ENCODE measurements at places on chromosomes 6 and 20.

GRCh38 chr20:18611492-18611891 lies 23.6 kb downstream of the DTD1 start:
- no peak for DNase-seq

DNA sequence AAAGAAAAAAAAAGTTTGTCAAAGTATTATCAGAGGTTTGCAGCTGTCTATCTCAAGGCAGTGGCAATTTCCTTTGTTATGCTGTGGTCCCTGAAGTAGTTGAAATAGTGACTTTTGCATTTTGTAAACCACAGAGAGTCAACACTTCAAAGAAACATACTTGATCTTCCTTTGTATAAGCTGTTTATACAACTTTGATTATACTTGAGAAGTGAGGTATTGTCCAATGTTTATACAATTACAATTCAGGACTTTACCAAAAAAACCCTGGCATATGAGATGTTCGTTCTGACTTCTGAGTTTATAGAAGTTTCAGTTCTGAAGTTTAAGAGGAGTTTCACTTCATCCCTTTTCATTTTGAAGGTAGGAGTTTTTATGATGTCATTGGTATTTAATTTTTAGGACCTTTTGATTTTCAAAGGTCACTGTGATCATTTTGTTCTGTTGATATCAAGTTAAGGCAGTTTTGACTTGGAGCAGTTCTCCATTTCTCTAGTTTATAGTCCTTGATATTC lies 4.0 kb downstream of the STK4 start:
- no peak for DNase-seq

- DNase-seq, result no peak
Measured at GRCh38 chr6:53984163-53984562, 127.1 kb upstream of the MLIP start.

DNA sequence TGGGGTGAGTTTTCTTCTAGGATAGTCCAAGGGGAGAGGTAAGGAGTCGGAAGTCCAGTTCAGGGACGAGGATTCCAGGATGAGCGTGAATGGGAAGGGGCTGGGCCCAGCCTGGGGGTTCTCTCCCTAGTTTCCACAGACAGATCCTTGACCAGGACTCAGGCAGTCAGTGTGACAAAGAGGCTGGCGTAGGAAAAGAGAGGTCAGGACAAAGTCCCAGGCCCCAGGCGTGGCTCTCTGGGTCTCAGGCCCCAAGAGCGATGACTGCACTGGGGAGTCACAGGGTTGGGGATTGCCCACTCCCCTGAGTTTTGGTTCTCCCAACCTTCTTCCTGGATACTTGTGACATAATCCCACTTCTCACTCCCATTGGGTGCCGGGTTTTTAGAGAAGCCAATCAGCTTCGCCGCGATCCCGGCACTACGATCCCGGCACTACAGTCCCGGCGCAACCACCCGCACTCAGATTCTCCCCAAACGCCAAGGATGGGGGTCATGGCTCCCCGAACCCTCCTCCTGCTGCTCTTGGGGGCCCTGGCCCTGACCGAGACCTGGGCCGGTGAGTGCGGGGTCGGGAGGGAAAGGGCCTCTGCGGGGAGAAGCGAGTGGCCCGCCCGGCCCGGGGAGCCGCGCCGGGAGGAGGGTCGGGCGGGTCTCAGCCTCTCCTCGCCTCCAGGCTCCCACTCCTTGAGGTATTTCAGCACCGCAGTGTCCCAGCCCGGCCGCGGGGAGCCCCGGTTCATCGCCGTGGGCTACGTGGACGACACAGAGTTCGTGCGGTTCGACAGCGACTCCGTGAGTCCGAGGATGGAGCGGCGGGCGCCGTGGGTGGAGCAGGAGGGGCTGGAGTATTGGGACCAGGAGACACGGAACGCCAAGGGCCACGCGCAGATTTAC lies 46.2 kb upstream of the TRIM26 start:
- DNase-seq, result peak; percentile 91

- no peak for DNase-seq
Measured at GRCh38 chr6:14638435-14638905, 520.9 kb downstream of the CD83 start.

DNA sequence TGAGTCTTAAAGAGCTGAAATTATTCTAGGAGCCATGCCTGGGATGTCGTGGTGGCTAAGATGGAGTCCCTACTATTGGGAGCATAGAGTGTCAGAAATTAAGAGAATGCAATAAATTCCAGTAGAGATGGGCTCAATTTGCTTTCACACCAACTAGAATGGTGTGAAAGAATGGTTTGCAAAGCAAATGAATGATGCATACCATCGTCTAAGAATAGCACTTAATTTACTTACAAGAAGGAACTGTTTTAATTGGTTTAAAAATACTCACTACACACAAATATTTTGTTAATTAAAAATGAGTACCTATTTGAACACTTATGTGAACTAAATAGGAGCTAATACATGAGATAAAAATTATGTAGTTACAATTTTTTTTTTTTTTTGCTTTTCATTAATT lies 132.6 kb downstream of the GMPR start:
- DNase-seq, result no peak

DNA sequence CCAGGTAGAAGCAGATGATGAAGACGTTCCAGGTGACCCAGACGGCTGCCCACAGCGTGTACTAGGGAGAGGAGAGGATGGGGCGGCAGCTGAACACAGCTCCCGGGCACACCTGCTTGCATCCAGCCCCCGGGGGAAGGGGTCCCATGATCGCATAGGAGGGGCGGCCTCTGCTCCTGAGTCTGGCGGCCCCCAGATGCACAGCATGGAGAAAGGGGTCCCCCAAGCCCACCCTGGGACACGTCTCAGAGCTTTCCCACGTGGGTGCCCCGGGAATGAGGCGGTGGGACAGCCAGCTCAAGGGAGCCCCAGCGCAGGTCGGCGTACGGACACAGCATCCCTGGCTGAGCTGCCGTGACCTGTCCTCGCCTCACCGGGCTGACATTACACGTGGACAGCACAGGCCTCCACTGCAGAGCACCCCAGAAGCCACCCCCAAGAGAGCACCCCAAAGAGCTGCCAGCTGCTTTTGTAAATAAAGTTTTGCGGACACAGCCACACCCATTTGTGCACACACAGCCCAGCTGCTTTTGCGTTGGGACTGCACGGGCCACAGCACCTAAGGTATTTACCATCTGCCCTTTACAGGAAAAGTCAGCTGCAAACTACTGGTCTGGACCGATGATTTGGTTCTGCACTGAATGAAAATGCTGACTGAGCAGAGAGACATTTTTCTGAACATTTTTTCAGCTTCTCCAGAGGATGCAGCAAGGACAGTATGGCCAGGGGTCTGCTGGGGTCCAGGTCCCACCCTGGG lies 5.2 kb downstream of the NKAIN4 start:
- no peak for DNase-seq

DNA sequence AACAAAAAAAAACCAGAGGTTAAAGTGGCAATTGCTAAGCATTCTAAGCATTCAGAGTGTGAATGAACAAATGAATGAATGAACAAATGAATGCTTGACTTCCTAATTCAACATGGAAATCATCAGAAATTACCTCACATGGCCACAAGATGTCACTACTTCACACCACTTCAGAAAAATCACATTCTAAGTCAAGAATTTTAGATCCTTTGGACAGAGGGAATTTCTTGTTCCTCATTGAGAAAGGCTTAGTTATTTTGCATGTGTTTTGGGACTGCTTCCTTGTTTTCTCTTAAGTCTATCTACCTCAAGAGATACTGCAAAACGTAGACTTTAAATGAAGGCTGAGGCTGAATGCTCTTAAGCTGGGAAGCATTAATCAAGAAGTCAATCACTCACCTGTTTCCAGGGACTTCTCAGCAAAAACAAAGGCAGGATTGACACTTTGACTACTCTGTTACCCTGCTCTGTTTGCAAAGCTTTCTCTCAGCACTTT lies 120.2 kb downstream of the MBOAT1 start:
- DNase-seq, result peak; percentile 67

DNA sequence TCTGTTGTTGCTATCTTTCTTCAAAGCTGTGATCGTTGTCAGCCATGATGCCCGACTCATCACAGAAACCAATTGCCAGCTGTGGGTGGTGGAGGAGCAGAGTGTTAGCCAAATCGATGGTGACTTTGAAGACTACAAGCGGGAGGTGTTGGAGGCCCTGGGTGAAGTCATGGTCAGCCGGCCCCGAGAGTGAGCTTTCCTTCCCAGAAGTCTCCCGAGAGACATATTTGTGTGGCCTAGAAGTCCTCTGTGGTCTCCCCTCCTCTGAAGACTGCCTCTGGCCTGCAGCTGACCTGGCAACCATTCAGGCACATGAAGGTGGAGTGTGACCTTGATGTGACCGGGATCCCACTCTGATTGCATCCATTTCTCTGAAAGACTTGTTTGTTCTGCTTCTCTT lies 19.3 kb downstream of the ABCF1 start:
- no peak for DNase-seq

DNA sequence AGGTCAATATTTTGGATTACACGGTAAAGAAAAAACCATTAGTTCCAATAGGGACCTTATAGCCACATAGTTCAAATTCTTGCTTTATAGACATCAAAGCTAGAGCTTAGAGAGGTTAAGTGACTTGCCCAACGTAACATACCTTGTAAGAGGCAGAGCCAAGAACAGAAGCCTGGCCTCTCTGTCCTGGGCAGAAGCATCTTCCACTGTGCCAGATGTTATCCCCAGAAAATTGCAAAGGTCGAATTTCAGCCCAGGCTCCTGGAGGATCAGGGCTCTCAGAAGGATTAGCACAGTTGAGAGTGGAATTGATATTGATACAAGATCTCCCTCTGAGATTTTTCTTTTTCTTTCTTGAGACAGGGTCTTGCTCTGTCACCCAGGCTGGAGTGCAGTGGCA lies 6.1 kb downstream of the SMIM28 start:
- no peak for DNase-seq

GRCh38 chr20:45523821-45524220 lies 8.4 kb upstream of the SPINT3 start:
- no peak for DNase-seq

GRCh38 chr6:111957623-111958315 lies 84.5 kb upstream of the FYN start:
- no peak for DNase-seq

- DNase-seq, result no peak
Measured at GRCh38 chr20:38601216-38602184, at the start of gene ARHGAP40. Gene ARHGAP40 (plus strand): TSS chr20:38601809.

GRCh38 chr6:50030350-50030749 lies 8.6 kb upstream of the DEFB110 start:
- no peak for DNase-seq

- no peak for DNase-seq
Measured at GRCh38 chr6:14288910-14289309, 171.3 kb downstream of the CD83 start.

- no peak for DNase-seq
Measured at GRCh38 chr6:75377386-75377785, 92.8 kb upstream of the TMEM30A start.

- DNase-seq, result no peak
Measured at GRCh38 chr6:161410076-161410475, 136.2 kb upstream of the AGPAT4 start.

DNA sequence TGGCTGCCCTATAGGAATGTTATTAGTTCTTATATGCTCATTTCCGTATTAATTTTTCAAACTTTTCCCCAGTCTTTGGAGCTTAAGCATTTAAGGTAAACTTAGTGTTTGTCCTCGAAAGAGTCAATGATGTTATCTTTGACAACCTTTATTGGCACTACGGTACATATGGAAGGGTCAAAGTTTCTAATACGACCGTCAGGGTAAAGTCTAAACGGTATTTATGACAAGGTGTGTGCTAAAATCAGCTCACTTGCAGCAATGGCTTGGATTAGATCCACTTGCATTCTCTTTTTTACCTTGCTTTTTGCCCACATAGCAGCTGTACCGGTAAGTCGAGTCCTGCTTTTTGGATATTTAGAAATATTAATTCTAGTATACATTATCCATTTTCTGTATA lies at the start of gene MEP1A:
Gene MEP1A (plus strand): TSS at position 252 of the 400 bp plus-strand sequence. CDS start 10 bp downstream, at position 262.
- DNase-seq, result no peak

All from muscle of back (tissue), 13 donors.